ENCODE measurements at places on chromosomes 7 and 10.
A peak's percentile ranks its signal among the peaks of the same experiment; 100 is the strongest.

DNA sequence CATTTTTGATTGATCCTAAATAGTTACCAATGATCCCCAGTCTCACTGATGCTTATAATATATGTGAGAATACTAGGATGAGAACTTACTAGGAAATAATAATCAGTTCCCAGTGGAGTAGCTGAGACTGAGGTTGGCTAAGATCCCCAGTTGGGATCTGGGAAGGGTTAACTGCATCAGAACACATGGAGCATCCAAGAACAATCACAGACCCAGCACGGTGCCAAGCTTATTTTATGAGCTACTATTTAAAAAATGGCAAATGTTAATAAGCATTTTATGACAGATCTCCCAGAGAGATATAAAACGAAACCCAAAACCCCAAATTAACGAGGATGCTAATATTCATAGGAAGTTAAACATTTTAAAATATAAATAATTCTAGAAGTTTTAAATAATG, 379.5 kb downstream of the THSD7A start:
- no peak for DNase-seq

GRCh38 chr10:11242443-11243387, 225.0 kb downstream of the CELF2 start:
- no peak for DNase-seq

GRCh38 chr7:143280160-143280559, 4.6 kb upstream of the TMEM139 start:
- no peak for DNase-seq

GRCh38 chr10:128022261-128023196, 103.7 kb downstream of the MKI67 start:
- no peak for DNase-seq

GRCh38 chr7:133859871-133860450, 267.2 kb upstream of the LRGUK start:
- DNase-seq, result no peak

- DNase-seq, result no peak
These were observed 170.0 kb downstream of the ARL5B start for GRCh38 chr10:18829259-18829658.

DNA sequence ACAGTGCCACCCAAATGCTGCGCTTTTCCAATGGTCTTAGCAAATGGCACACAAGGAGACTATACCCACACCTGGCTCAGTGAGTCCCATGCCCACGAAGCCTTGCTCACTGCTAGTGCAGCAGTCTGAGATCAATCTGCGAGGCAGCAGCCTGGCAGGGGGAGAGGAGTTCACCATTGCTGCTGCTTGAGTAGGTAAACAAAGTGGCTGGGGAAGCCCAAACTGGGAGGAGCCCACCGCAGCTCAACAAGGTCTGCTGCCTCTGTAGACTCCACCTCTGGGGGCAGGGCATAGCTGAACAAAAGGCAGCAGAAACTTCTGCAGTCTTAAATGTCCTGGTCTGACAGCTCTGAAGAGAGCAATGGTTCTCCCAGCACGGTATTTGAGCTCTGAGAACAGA, 891.2 kb downstream of the PCDH15 start:
- DNase-seq, result no peak

- peak; percentile 91 for DNase-seq
These were observed 69.3 kb downstream of the ETV1 start for GRCh38 chr7:13920053-13920697.

DNA sequence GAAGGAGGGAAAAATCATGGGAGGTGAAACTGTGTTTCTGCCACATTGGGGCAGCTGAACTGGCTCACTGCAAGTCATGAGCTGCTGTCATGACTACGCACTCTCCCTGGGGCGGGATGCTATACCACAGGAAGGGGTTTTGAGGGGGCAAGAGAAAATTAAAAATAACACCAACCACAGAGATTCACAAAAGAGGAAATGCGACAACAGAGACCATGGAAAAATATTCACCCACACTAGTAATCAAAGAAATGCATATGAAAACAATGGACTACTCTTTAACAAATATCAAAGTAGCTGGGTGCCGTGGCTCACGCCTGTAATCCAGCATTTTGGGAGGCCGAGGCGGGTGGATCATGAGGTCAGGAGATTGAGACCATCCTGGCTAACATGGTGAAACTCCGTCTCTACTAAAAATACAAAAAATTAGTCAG, 65.2 kb upstream of the TM9SF3 start:
- no peak for DNase-seq

DNA sequence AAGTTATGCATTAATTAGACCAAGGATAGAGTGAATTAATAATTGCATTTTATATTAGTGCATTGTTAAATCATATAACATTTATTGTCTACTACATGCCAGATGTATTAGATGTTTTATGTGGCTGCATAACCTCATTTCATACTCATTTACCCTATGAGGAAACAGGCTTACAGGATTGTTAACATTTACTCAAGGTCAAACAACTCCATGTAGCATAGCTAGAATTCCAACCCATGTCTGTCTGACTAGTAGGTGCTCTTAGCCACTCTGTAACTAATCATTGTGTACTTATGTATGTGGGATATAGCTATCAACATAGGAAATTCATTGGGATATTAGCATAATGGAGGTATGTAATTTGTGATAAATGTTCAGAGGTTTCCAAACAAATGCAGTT, 46.3 kb downstream of the PHYHIPL start:
- DNase-seq, result no peak

DNA sequence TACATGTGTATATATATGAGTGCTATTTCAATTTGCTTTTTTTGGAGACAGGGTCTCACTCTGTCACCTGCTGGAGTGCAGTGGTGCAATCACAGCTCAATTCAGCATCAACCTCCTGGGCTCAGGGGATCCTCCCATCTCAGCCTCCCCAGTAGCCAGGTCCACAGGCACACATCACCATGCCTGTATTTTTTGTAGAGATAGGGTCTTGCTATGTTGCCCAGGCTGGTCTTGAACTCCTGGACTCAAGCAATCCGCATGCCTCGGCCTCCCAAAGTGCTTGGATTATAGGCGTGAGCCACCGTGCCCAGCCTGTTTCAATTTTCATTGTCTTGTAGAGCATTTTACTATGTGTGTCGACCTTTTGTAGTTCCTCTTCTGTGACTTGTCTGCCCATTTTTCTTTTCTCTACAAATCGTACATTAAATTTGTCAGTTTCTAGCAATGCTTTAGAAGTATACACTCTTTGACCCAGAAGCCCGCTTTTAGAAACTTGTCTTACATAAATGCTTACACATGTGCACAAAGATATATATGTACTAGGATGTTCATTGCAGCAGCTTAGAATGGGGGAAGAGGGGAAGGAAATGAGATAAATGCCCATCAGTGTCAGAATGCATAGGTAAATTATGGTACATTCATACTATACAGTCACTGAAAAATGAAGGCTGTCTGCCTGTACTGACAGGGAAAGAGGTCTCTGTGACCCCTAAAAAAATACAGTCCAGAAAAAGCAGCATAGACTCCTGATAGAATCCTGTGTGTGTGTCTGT, 12.2 kb upstream of the RFC2 start:
- no peak for DNase-seq

DNA sequence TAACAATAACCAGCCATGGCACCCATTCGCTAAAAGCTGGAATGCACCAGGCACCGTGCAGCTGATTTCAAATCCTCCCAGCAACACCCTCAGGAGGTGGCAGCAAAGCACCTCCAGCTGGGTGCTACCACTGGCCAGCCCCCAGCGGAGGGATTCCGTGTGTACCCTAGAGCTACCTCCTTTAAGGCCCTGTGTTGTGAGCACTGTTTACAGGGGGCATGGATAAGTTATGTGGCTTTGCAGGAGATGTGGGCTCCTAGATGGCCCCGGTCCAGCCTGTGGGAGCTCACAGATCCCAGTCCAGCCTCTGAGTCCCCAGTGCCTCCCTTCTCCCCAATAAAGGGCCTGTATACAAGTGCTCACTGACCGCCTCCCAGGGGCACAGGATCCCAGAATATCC, 27.1 kb downstream of the TNRC18 start:
- no peak for DNase-seq

GRCh38 chr10:123569436-123570035, 96.6 kb upstream of the GPR26 start:
- DNase-seq, result no peak

DNA sequence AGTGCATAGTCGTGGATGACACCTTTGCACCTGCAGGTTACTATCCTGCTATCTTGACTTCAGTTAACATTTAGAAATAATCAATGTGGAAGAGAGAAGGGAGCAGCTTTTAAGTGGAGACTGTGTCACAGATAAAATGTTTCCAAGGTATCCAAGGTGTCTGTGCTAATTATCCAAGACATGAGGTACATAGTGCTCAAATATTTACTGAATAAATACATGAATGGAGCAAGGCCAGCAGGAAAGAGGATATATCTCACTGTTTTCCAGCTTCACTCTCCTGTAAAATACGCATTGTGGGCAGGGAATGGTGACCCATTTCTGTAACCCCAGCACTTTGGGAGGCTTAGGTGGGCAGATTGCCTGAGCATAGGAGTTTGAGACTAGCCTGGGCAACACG, 552.4 kb downstream of the PHTF2 start:
- no peak for DNase-seq
